ENCODE measurements at places on chromosomes 1 and 21. TPM values are rescaled to one million over a fixed set of nuclear protein-coding genes. Genes with fewer than 3 reads are reported as not detected.

Gene OR2L3
- total RNA-seq: not detected

GRCh38 chr1:242225767-242226573, 227.1 kb upstream of the MAP1LC3C start:
- no peaks in the 10 kb centered on the region for H3K36me3 ChIP-seq
- no peaks in the 10 kb centered on the region for H3K4me1 ChIP-seq
- H3K27ac ChIP-seq: no peak overlapping the region
- no peak overlapping the region for H3K4me3 ChIP-seq
- H3K27me3 ChIP-seq: no peaks in the 10 kb centered on the region

- no peaks in the 10 kb centered on the region for H3K4me1 ChIP-seq
- H3K4me3 ChIP-seq: no peak overlapping the region
- DNase-seq: no peak
- no peaks in the 10 kb centered on the region for H3K36me3 ChIP-seq
- H3K27ac ChIP-seq: no peak overlapping the region
These were observed 89.1 kb downstream of the ITSN1 start for GRCh38 chr21:33731447-33731846.

DNA sequence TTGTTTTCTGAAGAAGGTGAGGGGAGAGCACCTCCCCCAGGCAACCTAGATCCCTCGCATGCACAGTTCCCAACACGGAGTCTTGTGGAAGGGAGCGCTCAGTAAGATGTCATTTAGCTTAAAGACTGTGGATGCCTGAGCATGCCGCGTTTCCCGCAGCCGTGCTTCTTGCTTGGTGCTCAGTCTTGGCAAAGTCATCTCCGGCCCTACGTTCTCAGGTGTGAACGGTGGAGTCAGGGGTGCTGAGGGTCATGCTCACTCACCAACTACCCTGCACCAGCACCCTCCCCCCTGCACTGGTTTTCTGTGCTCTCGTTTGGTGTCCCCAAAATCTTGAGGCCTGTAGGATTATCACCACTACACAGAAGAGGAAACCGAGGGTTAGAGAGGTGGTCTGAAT, 202.1 kb downstream of the RHOU start:
- H3K4me3 ChIP-seq: no peak overlapping the region
- H3K27ac ChIP-seq: no peak overlapping the region
- H3K4me1 ChIP-seq: peaks cover 39% of the 10 kb centered on the region
- DNase-seq: no peak
- no peaks in the 10 kb centered on the region for H3K27me3 ChIP-seq
- H3K36me3 ChIP-seq: no peaks in the 10 kb centered on the region

Gene SPATA46
- not detected for total RNA-seq

Gene SLC6A17
- total RNA-seq: 0.10 TPM

Gene IFT25
- 53.2 TPM for total RNA-seq

Gene NFASC
- 0.06 TPM for total RNA-seq

Gene EPS8L3
- not detected for total RNA-seq

Measured in activated naive CD8-positive, alpha-beta T cell treated with anti-CD3 and anti-CD28 coated beads for 36 hours (primary cell).